Muscle of leg (tissue), 16 donors: ENCODE measurements at places on chromosomes 6 and 20.

- DNase-seq = no peak
These were observed 448.5 kb upstream of the AGPAT4 start for GRCh38 chr6:161722394-161722793.

DNA sequence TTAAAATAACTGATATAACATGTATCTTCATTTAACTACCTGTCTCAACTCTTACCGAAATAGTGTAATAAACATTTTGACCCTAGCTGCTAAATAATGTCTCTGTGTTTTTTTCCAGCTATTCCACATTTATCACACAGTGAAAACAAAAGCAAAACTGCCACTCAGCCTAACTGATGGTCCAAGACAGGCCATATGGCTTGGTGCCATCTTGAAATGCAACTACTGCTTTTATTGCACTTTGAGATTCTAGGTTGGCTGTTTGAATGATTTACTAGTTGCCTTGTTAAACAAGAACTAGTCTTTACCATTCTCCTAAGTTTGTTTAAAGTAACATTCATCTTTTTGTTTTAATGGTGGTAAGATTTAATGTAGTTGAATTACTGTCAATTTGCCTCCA, 739.8 kb downstream of the TFAP2A start:
- DNase-seq = no peak

- DNase-seq = peak; percentile 70
These were observed 133.3 kb upstream of the ARMC2 start for GRCh38 chr6:108714766-108715414.

GRCh38 chr6:14789996-14790395, 455.9 kb upstream of the JARID2 start:
- DNase-seq = no peak

- peak; percentile 54 for DNase-seq
These were observed 539 bp downstream of the TMEM200A start for GRCh38 chr6:130366107-130367005.

DNA sequence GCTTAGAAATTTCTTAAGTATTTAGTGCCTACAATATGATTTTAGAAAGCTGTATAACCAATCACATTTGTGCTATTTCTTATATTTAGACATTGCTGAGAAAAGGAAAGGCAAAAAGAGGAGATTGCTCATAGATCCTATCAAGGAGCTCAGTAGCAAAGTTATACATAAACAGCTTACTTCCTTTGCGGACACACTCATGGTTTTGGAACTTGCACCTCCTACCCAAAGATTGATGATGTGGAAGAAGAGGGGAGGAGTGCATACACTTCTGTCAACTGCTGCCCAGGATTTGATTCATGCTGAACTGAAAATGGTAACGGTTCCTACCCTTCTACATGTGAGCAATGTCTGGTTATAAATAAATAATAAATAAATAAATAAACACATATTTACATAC, 16.7 kb downstream of the RAD21L1 start:
- DNase-seq = no peak

- no peak for DNase-seq
These were observed 69.9 kb downstream of the ATP9A start for GRCh38 chr20:51698252-51698651.

DNA sequence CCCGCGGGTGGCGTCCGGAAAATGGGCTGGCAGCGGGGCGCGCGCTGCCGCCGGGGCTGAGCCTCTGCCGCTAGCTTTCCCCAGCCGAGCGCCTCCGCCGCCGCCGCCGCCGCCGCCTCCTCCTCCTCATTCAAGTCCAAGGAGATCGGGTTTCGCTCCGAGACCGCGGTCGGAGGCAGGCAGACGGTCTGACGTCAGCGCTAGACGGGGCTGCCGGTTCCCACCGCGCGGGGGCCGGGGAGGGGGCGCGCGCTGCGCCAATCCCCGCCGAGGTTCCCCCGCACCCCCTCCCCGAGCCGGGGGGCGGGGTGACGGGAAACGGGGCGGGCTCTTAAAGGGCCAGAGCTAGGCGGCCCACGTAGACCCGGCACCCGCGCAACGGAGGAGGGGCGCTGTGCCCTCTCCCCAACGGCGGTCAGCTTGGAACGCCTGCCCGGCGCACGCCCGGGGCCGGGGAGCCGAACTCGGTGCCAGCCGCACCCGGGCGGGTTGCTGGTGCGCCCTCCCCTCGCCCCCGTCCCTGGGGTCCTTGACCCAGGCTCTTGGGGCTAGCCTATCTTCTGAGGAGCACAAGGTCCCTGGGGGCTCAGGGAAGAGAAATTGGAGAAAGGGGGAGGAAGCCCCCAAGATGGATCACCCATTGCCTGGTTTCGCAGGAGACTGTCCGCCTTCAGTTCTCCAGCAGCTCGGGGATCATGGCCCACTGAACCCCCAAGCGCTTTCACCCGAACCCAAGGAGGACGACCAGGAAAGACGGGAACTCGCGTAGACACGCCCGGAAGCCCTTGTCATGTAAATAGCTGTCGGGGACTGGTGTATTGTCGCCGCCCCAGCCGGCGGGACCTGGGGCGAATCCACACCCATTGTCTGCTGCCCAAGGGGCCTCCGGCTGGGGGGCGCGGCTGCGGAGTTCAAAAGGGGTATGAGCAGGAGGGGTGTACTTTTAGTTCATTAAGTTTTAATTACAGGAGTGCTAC, at the start of gene PMEPA1:
PMEPA1 (minus strand) TSS at position 193 of the 977 bp plus-strand sequence. CDS start 433 bp downstream, outside the sequence.
- peak; percentile 98 for DNase-seq

DNA sequence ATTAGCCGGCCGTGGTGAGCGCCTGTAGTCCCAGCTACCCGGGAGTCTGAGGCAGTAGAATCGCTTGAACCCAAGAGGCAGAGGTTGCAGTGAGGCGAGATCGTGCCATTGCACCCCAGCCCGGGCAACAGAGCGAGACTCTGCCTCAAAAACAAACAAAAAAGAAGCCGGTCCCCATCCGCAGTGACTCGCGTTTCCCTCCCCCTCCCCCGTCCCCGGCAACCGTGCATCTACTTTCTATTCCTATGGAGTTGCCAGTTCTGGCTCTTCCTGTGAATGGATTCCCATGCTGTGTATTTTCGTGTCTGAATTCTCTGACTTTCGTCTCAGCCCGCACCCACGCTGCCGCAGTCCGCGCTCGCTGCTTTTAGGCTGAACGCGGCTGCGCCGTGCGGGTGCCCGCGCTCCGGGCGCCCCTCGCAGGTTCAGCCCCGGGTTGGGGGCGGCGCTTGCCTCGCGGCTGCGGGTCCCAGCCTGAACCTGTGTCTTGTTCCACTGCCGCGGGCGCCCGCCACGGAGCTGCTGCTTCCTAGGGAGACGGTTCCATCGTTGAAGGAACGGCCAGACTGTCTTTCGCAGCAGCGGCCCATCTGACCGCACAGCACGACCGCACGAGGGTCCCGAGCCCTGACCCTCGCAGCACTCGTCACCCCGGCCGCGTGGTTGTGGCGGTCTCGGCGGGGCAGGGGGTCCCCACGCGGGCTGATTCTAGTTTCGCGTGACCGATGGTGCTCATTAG, 1.1 kb upstream of the MRGBP start:
- DNase-seq = peak; percentile 66

DNA sequence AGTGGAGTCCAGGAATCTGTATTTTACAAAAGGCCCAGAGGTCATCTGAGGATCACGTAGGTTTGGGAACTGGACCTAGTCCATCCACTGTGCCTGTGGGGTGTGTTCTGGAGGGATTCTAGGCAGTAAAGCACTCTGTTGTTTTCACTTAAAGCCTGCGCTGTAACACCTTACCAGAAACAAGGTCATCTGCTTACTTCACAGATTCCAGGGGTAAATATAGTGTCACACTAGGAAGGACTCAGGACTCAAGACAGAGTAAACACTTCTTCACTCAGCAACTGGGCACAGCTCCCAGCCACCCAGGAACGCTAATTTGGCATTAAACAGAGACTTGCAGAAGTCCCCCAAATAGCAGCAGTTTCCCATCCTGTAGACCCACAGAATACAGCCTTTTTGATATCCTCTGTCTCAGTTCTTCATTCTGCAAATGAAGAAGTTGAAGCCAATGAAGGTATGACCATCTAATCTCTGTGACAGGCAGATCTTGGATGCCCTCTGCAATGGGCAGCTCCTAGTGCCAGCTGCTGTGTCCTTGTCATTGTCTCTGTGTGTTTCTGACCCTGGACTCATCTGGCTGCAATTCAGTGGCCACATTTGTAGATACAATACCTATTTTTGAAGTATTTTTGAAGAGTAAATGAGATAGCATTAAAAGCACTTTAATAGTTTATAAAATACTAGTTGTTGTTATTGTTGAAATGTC, 129.1 kb downstream of the SLC24A3 start:
- DNase-seq = peak; percentile 13

- DNase-seq = no peak
These were observed 168.5 kb upstream of the ID4 start for GRCh38 chr6:19668710-19669109.

DNA sequence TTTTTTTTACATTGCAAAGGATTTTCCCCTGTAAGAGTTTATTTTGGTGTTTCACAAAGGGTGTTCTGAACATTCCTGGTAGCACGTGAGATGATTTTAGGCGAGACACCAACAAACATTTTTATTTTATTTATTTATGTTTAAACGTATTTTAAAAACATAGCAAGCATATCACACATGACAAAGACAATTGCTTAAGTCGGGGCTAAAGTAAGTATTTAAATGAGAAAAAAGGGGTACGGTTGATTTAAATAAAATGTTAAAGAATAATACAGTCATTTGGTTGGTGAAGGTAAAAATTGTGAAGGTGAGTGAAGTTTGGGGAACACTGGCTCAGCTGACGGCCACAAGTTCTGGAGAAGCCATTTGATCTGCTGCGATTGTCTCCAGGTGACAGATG, 129.7 kb downstream of the BMP7 start:
- no peak for DNase-seq

- DNase-seq = no peak
These were observed 4.0 kb upstream of the DHX16 start for GRCh38 chr6:30676660-30677285.

DNA sequence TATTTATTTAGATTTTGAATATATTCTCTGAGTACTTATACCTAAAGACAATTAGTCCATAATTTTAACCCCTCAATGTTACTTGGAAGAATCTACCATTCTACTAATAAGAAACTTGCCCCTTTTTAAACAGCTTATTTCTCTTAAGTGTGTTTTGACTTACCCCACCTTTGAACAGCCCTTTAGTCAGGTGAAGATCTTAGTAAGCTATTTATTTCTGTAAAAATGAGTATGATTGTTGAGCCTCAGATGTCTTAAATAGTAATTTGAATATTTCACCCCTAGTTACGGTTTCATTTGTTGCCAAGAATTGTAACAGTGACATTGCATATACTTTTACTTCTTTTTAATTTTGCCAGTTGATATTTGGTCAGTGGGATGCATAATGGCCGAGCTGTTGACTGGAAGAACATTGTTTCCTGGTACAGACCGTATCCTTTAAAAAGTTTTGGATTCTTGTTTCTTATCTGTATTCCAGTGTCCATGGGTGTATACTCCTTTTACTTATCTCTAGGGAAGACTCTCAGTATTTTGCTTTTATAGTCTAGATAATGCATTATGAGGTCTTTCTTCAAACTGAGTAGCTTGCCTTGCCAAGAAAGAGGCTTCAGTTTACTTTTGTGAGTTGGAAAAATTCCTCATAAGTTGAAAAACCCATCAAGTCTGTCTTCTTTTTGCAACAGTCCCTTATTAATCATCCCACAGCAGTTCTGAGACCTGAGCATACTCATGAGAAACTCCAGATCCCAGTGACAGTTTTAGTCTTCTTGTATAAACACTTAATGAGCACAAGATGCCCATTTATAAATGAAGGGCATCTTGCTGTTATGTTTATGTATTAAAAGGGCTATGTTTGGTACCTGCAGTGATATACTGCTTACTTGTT, 48.8 kb downstream of the MAPK14 start:
- peak; percentile 29 for DNase-seq

DNA sequence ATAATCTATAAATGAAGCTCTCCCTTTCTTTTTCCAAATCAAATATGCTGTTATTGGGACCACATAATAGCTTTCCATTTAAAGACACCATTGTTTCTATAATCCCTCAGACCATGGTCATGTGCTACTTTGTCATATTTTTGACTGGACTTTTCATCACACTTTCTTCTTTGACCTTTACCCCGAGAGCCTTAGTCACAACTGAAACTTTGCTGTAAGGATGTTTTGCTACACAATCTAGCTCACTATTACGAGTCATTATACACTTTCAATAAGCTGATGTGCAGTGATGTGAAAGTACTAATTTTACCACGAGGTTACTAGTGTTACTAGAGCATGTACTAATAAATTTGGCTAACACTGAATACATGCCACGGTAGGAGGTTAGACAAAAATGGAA, 367.2 kb upstream of the RUNX2 start:
- DNase-seq = no peak

DNA sequence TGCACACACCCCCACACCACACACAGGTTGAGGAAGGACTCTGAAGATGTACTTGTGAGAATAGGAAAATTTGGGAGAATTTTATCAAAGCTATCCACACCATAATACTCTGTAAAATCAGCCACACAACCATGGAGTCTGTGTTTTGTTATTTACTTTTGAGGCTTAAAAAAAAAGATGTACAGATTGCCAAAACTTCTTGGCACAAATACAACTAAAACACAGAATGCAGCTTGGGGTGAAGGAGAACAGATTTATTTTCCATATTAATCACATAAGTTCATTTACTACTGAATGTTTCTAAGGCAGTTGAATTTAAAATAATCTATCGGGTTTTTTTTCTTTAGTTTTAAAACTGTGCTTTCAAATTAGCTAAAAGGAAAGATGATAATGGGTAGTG, 32.8 kb upstream of the KCNQ5 start:
- DNase-seq = peak; percentile 38

DNA sequence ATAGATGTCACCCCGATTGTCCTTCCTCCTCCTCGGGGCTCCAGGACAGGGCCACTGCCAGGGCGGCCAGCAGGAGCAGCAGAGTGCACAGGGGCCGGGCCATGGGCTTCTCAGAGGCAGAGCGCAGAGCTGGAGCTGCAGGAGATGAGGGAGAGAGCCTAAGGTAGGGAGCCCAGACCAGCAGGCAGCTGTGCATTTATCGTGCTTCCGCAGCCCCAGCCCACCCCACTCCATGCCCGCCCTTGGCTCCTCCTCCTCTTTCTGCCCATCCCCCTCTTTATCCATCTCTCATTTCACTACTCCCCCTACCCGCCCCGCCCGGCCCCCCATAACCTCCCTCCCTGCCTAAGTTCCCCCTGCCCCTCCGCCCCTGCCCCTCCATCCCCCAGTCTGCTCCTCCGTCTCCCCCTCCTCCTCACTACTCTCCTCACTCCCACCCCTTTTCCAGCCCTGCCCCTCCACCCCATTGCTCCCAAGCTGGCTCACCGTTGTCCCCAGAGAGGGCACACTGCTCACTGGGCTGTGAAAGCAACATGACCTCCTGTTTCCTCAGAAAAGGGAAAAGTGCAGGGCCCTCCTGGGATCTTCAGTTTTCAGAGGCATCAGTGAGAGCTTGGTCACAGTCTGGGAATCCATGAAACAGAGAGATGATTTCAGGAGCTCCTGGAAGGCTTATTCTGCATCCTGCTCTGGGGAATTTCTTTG, 25.5 kb upstream of the CST1 start:
- no peak for DNase-seq
